ENCODE measurements at places on chromosomes 5 and 9. TPM values are rescaled to one million over a fixed set of nuclear protein-coding genes. Genes with fewer than 3 reads are reported as not detected.
A peak's percentile ranks its signal among the peaks of the same experiment; 100 is the strongest.

Gene MOB3B
- total RNA-seq: 2.6 TPM

DNA sequence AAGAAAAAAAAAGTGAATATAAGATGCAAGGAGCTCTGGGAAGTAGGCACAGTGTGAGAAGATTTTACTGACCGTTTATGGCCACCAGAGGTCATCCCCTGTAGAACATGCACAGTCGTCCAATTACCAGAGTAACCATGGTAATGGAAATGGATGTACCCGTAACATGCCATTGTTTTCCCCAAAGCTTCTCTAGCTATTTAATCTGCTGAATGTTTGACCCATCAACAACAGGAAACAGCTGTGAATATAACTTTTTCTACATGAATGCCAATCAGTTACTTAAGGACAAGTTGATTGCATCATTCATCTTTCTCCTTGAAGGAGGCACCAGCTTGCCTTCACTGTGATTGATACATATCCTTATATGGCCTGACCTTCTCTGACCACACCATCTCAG lies 1967.0 kb upstream of the CDH9 start:
- peak; percentile 44 for DNase-seq

- no peak for DNase-seq
Observed at GRCh38 chr5:168382421-168382820, 91.0 kb downstream of the WWC1 start.

Gene GLIPR2
- total RNA-seq: 10.1 TPM

Gene POLR1E
- 37.0 TPM for total RNA-seq

DNA sequence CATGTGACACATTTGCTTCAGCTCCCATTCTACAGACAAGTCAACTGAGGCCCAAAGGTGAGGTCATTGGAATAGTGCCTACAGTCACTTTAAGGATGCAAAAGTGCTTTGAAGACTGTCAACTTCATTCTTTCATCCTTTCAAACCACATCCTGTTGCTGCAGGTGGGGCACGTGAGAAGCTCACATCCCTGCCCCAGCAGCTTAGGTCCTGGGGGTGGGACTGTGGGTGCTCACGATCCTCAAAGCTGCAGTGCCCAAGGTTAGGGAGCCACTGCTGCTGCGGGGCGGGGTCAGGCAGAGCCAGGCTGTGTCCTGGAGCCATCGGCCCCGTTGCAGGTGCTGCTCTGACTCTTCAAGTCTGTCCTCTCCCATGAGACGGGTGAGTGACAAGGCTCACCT lies 57.9 kb upstream of the IER5L start:
- no peak for DNase-seq

Gene STC2
- 182 TPM for total RNA-seq

DNA sequence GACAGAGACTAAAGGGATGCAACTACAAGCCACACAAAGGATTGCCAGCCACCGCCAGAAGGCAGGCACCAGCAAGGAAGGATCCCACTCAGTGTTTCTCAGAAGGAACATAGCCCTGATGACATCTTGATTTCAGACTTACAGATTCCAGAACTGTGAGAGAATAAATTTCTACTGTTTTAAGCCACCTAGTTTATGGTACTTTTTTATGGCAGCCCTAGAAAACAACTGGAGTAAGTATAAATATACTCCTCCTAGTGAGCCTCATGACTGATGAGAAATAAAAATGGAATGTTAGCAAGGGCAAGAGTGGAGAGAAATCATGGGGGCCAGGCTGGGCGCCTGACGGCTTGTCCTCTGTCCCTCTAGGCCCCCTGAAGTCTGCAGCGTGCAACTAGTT lies 307.3 kb downstream of the PIK3R1 start:
- no peak for DNase-seq

- DNase-seq: no peak
Observed at GRCh38 chr5:167049771-167050567, 1241.5 kb upstream of the WWC1 start.

- no peak for DNase-seq
Observed at GRCh38 chr5:11346336-11346735, 557.9 kb downstream of the CTNND2 start.

DNA sequence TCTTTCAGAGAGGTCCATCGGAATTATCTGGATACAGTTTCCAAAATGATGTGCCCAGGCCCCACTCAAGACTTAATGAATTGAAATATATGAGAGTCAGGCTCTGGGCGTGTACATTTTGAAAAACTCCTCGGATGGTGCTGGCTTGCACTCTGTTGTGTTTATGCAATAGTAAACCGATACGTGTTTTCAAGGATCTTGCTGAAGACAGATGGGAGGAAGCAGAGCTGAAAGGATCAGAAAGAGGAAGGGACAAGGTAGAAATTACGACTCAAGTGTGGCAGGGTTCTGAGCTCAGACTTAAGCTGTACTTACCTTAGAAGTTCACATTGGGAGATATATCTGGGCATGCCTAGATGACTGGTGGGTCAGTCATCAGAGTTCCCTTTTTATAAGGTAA lies 13.7 kb upstream of the STOM start:
- no peak for DNase-seq

- DNase-seq: no peak
Observed at GRCh38 chr5:147853372-147853987, 22.0 kb upstream of the SPINK1 start.

Gene SCGB3A2
- total RNA-seq: 0.51 TPM

- peak; percentile 70 for DNase-seq
Observed at GRCh38 chr5:115243412-115243811, 19.3 kb downstream of the PGGT1B start.

- no peak for DNase-seq
Observed at GRCh38 chr5:52996979-52997378, 7.8 kb downstream of the ITGA2 start.

Gene FBP2
- total RNA-seq: not detected

Gene ESM1
- total RNA-seq: 21.0 TPM

Gene INSL4
- not detected for total RNA-seq

Gene GALT
- 9.8 TPM for total RNA-seq

GRCh38 chr5:137075163-137075970 lies 423.8 kb downstream of the SPOCK1 start:
- peak; percentile 84 for DNase-seq

DNA sequence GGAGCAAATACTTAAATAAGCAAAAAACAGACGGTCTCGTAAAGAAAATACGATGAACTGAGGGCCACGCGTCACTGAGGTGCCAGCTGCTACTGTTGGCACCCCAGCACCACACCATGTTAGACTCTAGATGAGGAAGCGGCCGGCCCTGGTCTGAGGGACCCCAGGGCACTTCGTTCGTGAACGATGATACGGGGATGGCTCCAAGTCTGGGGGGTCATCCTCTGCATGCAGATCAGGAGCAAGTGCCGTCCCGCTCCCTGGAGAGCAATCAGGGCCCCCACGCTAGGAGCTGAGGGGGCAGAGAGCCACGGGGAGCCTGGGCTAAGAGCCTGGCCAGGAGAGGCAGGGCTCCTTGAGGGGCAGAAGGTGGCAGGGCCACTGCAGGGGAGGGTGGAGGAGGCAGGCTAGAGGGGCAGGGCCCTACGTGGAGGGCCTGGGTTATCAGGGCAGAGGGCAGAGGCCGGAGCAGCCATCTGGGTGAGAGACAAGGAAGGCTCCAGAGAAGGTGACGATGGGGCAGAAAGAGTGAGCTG lies 24.1 kb downstream of the SARDH start:
- DNase-seq: no peak

Gene SLC6A18
- total RNA-seq: not detected

Data from PC-3 (cell line).